ENCODE measurements at places on chromosomes 6 and 20.
A peak's percentile ranks its signal among the peaks of the same experiment; 100 is the strongest.

DNA sequence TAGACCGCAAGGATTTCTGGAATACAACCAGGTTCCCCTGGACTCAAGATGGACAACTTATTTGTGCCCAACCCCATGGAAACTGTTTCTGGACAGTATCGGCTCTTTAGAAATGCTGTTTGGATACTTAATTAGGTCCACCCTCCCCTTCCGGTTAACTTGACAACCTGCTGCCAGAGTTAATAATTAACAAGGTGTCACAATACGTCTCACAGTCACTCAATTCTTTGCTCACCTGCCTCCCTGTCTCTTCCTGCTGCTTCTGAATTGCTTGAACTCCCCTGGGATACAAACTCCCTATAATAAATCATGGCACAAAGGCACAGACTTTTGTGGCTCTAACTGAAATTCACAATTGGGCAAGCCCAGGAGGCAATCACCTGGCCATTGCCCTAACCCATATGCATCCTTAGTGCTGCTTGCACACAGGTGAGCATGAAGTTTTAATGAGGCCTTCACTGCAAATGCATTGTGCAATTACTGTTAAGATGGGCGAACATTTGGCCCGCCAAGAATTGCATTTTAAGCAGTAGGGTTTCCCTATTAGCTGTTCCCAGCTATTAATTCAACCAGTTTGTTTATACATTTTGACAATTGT lies 504.4 kb upstream of the NOX3 start:
- DNase-seq = no peak

DNA sequence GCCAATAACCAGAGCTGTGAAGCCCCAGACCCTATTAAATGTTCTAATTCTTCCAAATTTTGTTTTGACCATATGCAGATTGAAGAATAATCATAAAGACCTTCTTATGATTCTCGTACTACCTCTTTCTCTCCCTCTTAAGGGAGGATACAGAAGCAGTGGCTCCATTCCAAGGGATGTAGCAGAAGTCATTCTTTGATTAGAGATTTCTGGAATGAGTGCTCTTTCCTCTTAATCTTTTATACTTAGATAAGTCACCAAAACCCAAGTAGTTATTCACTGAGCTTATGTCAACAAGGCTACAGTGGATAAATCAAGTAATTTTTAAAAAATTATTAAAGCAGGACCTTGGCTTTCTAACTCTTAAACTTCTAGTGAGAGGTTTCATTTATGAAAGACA lies 266.0 kb upstream of the STXBP5 start:
- DNase-seq = no peak

- DNase-seq = no peak
Observed at GRCh38 chr20:33176101-33176500, 8.1 kb downstream of the BPIFA2 start.

DNA sequence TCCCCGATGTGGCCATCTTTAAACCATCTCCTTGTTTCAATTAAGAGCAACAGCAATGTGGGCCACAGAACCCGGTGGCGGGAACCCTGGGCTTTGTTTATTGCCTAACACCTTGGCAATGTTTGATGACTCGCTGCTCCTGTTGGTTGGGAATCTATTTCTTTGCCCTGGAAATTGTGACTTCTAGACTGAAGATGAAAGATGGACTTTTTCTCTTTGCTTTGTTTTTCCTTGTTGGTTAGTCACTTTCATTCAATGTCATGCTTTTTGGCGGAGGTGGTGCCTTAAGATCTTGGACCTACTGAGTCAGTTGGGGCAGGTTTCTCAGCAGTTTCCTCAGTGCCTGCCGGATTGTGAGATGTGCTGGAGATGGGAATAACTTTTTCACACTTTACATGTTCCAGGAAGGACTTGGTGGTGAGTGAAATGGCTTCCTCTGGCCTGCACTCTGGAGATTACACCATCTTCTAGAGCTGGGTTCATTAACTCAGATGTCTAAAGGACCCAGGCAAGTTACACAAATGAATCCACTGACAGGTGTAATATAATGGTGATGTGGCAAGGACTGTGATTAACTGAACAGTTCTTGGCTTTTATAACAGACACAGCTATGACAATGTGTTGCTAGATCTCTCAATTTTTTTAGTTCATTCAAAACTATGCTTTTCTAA lies 56.3 kb downstream of the TSHZ2 start:
- DNase-seq = no peak

DNA sequence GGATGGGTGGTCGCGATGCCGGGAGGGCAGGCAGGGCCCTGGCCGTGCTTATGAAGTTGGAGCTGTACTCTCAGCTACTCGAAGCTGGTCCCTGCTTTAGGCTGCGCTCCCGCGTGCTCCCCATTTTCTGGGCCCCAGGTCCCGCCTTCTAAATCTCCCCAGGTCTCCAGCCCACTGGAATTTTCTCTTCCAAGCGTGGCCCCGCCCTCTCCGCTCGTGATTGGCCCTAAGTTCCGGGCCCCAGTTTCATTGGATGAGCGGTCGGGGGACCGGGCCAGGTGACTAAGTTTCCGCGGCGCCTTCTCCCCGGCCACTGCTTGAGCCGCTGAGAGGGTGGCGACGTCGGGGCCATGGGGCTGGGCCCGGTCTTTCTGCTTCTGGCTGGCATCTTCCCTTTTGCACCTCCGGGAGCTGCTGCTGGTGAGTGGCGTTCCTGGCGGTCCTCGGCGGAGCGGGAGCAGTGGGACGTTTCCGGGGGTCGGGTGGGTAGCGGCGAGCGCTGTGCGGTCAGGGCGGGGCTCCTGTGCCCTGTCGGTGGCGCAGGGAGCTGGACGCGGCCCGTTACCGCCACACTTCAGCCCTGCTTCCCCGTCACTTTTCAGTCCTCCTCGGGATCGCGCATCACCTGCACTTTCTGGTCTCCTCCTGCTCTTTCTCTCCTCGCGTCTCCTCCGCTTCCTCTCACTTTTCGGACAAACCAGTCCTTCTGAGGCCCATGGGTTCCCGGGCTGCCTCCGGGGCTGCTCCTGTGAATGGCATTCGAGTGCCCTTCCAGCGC lies at the start of gene MICA:
MICA (plus strand) TSS at position 313 of the 778 bp plus-strand sequence; CDS start at position 351, 38 bp downstream.
- peak; percentile 46 for DNase-seq

GRCh38 chr6:45816674-45817297 lies 198.9 kb downstream of the CLIC5 start:
- no peak for DNase-seq

DNA sequence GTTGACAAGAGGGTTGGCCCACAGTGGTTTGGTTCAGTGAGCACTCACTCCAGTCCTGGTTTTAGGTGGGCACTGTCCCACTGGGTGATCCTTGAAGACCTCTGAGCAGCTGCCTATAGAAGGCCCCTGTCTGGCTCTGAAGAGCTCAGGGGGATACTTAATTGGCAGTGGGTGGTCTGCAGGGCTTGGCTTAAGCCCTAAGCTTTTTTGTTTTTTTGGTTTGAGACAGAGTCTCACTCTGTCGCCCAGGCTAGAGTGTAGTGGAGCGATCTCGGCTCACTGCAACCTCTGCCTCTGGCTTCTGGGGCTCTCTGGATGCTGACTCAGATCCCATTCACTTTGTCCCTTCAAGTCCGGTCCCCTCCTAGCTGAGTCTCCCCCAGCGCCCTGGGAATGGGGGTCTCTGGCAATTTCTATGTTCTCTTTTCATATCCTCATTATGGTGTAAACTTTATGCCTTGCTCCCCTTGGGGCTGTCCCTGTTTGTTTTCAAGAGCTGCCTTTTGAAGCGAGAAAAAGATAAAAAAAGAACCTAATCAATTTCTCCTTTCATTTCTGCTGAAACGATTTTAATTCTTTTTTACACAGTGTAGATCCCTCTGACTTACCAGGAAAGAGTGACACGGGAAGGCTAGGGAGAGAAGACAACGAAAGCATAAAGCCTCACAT lies 12.2 kb upstream of the KCNG1 start:
- no peak for DNase-seq

GRCh38 chr6:105319331-105319730 lies 83.6 kb downstream of the PREP start:
- DNase-seq = no peak

Data from stimulated activated CD8-positive, alpha-beta memory T cell treated with anti-CD3 and anti-CD28 coated beads, Interleukin-4, amount 100 ng/mL, for 1 hour (primary cell).